ENCODE measurements at places on chromosomes 6 and 20.

GRCh38 chr6:163209005-163209404, 205.5 kb upstream of the QKI start:
- no peak for DNase-seq

GRCh38 chr6:155461556-155461955, 5.9 kb upstream of the NOX3 start:
- DNase-seq: no peak

DNA sequence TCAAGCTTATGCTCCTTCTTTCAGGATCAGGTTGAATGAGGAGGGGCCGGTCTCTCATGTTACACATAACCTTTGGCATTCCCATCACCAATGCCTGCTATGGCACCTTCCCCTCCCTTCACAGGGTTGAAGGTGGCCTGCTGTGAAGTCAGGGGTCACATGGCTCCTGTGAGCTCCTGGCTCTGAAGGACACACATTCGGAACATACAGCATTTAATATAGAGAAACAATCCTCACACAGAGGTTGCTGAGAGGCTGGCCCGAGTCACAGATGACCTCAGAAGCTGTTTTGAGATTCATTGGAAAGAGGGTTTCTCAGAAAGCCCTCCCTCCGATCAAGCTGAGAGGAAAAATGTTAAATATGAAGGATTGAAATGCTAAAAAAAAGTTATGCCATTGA, 82.1 kb downstream of the PSMG4 start:
- no peak for DNase-seq

DNA sequence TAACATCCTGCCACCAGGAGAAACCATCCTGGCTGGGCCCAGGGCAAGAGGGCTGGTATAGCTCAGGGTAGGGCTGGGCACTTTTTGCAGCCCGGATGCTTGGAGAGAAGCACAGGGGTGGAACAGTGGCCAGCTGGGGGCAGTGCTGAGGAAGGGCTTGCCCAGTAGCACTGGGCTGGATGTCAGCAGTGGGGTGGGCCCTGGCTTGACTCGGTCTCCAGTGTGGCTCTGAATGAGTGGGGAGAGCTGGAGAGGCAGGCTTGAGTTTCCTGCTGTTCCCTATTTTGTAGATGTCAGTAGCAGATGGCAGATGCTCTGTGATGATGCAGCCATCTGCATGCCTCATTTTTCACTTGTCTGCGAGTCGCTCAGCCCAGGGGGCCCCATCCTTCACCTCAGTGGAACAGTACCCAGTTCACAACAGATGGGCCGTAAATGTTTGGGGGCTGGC, 56.3 kb upstream of the TULP1 start:
- DNase-seq: peak; percentile 5

- no peak for DNase-seq
Measured at GRCh38 chr6:79115553-79116182, 37.6 kb upstream of the PHIP start.

DNA sequence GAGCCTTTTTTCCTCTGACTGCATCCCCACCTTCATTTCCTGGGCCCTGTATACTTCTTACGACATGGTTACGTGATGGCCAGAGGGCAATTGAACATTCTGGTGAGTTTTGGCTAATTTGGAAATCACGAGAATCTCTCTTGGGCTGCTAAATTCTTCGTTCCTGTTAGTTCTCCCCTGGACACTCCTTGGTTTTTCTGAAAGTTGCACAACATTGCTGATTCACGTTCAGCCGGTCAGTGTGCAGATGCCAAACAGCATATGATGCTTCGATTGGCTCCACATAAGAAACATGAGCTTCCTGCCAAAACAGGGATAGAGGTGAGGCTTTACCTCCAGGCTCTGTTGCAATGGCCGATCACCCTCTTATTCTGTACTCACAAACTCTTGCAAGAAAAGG, 119.4 kb upstream of the LY86 start:
- DNase-seq: no peak

DNA sequence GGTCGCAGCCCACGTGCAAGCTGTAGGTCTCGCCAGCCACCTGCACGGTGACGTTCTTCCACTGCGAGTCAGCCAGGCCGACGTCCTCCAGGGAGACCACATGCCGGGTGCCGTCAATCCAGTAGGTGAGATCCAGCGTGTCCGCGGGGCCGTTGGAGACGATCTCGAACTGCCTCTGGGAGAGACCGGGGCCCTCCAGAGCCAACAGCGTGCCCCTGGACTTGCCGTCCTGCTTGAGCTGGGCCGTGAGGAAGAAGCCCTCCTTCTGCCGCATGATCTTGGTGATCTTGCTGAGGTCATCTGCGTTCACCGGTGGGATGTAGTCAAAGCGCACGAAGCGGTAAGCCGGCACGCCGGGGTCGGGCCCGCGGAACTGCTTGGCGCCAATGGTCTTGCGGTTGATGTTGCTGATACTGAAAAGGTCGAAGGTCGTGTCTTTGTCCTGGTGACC, 5.1 kb downstream of the THBS2 start:
- no peak for DNase-seq

DNA sequence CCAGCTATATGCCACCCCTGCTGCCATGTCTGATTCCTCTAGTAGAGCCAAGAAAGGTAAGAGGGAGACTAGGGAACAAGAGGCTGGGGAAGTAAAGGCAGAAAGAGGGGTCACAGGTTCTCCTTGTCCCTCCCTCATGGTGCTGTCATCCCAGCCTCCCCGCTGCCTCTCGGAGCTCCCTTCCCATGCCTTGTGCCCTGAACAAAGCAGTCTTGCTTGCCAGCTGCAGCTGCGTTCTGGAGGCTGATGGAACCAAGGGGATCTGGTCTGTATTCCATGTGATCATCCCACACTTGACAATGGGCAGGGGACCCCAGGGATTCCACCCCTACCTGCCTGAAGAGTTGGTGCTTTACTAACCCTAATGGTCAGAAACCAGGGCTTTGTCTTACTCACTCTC, 61.4 kb downstream of the DAAM2 start:
- DNase-seq: no peak

DNA sequence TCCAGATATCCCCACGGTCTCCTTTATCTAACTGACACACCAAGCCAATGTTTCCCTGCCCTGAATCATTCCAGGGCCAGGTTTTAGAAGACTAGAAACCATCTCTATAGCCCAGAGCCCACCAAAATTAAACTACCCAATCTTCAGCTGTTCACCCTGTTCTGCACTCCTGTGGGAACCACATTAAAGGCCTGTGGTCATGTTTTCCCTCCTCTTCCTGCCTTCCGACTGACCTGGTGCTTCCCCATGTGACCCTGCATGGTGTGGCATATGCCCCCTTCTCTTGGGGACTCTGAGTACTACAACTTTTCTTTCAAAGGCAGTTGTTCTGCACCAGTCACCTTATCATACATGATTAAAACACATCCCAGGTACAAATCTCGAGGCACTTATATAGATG, 155.0 kb downstream of the TMEM200A start:
- no peak for DNase-seq

- no peak for DNase-seq
Measured at GRCh38 chr6:63724721-63725120, 89.1 kb downstream of the PHF3 start.

All from T-helper 1 cell (primary cell).